ENCODE measurements at places on chromosomes 3 and 15.
A peak's percentile ranks its signal among the peaks of the same experiment; 100 is the strongest.

GRCh38 chr3:83842511-83842910 is 1116.3 kb upstream of the CADM2 start:
- no peak for DNase-seq

DNA sequence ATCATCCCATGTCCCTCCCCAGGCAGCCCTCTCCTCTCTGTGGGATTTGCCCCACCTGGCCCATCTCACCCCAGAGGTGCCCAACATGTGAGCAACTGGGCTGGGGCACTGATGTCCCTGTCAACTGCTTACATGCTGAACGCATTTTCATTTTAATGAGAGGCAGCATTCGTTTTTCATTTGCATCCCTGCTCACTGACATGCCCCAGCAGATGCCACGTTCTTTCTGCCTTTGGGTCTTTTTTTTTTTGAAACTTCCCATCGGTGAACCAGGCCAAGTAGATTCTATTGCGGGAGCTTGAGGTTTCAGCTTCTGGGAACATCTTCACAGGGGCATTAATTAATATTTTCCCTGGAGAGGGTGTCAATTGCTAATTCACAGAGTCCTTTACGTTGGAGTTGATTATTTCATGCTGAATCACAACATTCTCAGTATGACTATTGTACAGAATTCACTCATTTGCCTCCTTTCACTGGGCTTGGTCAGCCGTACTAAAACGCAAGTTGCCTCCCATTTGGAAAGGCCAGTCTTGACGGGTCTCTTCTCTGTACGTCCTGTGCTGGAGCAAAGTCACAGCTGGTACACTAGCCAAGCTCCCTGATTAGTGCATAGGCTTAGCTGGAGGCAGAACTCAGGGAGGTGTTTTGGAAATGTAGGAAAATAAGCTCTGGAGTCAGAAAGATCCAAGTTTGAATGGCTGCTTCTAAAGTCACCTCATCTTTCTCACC is 69.8 kb downstream of the CHRNA7 start:
- no peak for DNase-seq

DNA sequence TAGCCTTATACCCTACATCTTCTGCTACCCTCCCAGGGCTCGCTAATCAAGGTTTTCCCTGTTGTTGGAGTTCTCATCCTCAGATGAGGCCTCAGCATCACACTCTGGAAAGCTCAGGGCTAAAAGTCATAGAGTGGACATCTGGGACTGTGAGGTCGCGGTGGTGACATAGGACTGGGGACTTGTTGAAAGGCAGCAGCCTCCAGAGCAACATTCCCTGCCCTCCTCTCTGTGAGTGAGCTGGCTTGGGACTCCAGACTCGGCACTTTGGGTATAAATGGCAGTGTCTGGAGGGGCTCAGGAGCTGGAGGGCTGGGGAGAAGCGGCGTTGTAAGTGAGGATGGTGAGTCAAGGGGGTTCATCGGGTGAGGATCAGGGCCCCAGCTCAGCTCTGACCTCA is 2.7 kb downstream of the CA12 start:
- no peak for DNase-seq

DNA sequence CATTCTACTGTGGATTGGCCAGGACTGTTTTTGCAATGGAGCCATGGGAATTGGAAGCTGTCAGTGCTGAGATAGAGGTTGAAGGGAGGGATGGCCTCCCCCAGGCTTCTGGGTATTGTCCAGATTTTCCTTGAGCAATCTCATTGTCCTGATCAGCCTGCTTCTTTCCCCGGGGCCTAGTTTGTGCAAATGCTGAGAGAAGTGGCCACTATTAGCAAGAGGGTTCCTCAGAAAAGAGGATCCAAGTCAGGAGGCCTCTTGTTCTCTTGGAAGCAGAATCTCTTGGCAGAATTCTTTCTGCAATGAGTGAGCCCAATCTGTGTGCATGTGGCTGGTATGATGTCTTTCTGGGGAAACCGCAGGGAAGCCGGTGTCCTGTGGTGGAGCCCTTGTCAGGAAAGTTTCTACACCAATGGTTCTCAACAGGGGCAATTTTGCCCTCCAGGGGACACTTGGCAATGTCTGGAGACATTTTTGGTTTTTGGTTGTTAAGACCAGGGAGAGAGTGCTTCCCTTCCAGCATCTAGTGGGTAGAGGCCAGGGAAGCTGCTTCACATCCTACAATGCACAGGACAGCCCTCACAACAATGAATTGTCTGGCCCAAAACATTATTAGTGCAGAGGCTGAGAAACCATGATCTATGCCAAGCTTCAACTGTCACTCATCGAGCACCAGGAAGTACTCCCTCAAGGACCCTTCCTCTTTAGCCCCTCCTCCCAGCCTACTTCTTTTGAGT is 2.0 kb downstream of the LIPC start:
- DNase-seq = no peak

DNA sequence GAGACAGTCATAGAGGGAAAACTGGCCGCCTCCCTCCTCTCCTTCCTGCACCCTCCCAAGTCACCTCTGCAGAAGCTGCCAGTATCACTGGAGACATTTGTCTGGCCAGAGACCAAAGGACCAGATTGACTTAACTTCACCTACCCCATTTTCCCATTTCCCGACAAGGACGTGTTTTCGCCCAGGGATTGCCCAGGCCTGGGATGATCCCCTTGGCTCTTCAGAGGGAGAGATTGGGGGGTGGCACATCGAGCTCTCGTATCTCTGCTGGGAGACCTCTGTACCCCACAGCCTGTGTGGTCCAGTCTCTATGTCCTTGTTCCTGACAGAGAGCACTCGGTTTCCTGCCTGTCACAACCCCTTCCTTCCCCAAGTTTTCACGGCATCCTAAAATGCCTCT is 31.4 kb downstream of the RGMA start:
- no peak for DNase-seq

- no peak for DNase-seq
Observed at GRCh38 chr3:141052201-141053069, 1.3 kb downstream of the SPSB4 start.

DNA sequence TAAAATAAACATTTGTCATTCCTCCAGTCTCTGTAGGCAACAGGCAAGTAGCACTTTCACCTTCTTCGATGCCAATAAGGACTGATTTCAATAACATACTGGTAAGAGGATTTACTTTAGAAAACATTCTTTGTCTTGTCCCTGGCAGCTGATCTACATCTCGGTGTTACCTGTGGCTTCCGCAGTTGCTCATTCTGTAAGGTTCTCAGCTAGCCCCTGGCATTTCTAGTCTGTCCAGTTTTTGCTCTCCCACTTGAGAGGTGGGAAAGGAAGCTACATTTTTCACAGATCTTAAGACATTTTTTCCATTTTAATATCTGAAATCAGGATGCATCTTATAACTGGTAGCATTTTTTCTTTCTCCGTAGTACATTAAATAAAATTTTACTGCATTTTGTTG is 19.7 kb upstream of the MAP6D1 start:
- DNase-seq = no peak

- no peak for DNase-seq
Observed at GRCh38 chr3:9122732-9123364, 126.6 kb downstream of the SRGAP3 start.

GRCh38 chr3:60829058-60829457 is 422.2 kb downstream of the FHIT start:
- no peak for DNase-seq

- DNase-seq = no peak
Observed at GRCh38 chr3:145557405-145557804, 603.6 kb downstream of the PLOD2 start.

- peak; percentile 45 for DNase-seq
Observed at GRCh38 chr3:123067689-123068600, 1.1 kb downstream of the PDIA5 start.

DNA sequence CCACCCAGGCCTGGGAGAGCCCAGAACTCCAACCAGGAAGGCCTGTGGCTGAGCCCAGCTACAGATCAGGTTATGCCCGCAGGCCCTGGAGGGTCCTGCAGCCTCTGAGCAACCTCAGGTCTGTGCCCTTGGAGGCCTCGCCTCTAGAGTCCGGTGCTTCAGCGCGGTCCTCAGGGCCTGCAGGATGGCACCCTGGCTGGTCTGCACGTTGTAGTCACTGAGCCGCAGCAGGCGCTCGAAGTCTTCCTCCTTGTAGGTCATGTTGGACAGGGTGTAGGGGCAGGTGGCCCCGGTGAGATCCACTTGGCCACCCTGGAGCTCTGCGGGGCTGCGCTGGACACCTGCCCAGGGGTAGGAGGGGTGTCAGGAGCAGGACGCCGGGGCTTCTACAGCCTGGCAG is 25.8 kb downstream of the PLA2G4D start:
- no peak for DNase-seq

GRCh38 chr3:12653747-12654146 is 10.2 kb downstream of the RAF1 start:
- DNase-seq = no peak

- no peak for DNase-seq
Observed at GRCh38 chr15:101001056-101001455, 81.9 kb downstream of the LRRK1 start.

All from hematopoietic multipotent progenitor cell treated with erythropoietin and hydrocortisone succinate and interleukin-3 and kit ligand, for 8 days (in vitro differentiated cells).